ENCODE measurements at places on chromosomes 6 and 20.

GRCh38 chr20:58619864-58620431 is 31.1 kb upstream of the STX16 start:
- DNase-seq, result no peak

DNA sequence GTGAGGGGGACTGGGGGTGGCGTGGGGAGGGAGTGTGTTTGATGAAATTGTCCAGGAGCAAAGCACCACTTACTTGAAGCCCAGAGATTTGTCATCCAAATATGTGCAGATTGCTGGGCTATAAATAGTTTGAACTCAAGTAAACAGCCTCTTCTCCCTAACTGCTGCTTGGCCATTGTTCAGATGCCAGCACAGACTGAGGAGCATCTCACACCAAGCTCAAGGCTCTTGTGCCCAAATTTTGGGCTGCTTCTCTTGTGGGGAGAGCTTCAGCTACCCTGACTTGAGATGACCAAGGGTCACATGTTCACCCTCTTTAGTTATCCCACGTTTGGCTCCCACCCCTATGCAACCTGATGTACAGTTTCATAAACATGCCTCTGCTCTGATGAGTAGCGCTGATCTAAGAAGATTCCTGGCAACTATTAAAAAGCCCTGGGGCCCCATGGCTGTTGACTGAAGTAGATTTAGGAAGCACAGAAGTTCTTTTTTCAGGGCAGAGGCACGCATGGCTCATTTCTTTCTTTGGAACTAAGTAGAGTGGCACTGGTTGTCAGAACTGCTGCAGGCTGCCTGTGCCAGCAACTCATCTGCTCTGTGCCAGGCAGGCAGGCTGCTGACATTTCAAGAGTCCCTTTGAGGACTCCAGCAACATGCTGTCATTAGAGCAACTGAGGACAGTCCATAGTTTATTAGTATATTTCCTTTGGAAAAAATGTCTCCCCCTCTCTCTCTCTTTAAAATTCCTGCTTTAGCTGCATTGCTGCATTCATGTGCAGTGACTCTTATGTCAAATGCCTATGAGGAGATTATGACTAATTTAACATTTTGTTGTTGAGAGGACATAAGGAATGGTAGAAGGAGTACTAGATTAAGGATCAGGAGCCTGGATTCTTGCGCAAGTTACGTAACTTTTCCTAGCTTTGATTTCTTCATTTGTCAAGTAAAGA is 9.6 kb upstream of the PKIG start:
- no peak for DNase-seq

GRCh38 chr20:50663095-50663821 is 28.1 kb downstream of the RIPOR3 start:
- DNase-seq, result no peak

GRCh38 chr6:28985462-28986164 is 19.5 kb downstream of the ZNF311 start:
- DNase-seq, result no peak

DNA sequence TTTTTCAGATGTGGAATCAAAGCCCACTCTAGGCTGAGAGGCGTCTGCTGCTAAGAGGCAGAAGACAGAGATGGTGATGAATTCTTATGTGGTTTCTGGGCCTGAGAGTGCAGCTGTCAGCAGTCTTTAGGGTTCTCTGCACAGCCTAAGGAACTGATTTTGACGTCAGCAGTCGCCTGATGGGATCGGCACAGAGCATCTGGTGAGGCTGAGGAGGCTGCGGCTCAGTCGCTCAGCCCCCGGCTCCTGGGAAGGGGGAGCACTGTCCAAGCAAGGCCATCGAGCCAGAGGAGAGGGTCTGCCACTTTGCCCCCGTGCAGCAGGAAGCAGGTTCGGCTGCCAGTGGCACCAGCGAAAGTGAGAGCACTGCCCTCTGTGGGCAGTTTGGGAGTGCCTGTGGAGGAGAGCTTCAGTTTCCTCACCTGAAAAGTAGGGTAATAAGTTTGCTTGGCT is 92.5 kb downstream of the TCP11 start:
- DNase-seq, result no peak

DNA sequence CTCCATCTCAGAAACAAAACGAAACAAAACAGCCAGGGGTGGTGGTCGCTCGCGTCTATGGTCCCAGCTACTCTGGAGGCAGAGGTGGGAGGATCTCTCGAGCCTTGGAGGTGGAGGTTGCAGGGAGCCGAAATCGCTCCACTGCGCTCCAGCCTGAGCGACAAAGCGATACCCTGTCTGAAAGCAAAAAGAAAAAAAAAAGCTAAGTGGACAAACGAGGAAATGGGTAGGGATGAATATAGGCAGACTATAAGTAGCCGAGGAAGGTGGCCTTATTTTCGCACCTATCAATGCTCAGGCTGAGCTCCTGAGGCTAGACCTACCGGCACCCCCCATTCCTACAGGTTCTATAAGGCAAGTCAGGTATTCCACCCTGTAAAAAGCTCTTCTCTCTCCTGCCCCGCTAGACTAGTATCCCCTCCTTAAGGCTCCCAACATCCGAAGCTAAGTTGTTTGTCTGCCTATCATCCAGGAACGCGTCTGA is 650 bp upstream of the CASP8AP2 start:
- no peak for DNase-seq

DNA sequence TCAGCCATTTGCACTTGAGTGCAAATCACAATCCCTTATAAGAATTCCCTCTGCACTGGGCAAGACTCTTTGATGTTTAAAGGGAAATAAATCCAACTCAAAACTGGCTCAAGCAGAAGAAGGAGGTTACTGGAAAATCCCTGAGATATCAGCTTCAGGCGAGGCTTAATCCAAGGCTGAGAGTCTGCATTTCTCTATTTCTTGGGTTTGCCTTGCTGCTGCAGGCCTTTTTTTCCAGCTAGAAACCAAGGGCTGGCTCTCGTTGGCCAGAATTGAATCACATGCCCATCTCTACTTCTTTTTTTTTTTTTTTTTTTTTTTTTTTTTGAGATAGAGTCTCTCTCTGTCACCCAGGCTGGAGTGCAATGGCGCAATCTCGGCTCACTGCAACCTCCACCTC is 11.7 kb downstream of the HCK start:
- no peak for DNase-seq

- no peak for DNase-seq
Measured at GRCh38 chr20:20085071-20085470, 32.7 kb downstream of the CFAP61 start.

DNA sequence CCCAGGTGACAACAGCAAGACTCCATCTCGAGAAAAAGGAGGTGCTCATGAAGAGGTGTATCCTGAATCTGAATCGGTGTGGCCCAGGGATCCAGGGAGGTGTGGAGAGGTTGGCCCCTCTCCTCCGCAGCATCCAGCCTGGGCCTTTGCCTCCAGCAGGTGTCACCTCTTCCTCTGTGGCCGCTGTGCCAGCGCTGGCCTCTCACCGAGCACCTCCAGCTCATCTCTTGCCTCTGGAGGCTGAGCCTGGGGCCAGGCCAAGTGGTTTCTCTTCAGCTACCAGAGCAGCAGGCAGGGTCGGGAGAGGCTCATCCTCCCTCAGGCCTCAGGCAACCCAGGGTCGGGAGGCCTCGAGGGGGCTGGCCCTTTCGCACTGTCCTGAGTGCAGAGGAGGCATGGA is 1.2 kb upstream of the COL20A1 start:
- no peak for DNase-seq

- DNase-seq, result no peak
Measured at GRCh38 chr6:3297909-3298308, 39.2 kb downstream of the PSMG4 start.

GRCh38 chr20:42996141-42996540 is 193.6 kb downstream of the PTPRT start:
- DNase-seq, result no peak

DNA sequence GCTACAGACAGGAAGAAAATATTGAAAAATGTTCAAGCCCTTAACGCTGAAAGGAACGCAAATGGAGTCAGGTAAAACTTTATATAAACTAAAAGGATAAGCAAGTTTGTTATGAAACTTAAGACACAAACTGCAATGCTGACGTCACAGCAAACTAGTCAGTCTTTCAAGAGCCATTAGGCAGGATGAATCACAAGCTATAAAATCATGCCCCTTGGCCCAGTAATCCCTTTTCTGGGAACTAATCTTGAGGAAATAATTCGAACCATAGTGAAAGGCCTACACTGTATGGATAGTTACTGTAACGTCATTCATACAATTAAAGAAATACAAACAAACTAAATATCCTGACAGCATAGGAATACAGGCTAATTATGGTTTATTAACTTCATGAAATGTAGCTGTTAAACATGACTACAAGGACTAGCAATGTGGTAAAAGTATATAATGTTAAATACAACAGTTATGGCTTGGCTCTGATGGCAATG is 42.7 kb upstream of the HINT3 start:
- DNase-seq, result no peak

- DNase-seq, result no peak
Measured at GRCh38 chr20:24443436-24443835, 26.0 kb upstream of the SYNDIG1 start.

DNA sequence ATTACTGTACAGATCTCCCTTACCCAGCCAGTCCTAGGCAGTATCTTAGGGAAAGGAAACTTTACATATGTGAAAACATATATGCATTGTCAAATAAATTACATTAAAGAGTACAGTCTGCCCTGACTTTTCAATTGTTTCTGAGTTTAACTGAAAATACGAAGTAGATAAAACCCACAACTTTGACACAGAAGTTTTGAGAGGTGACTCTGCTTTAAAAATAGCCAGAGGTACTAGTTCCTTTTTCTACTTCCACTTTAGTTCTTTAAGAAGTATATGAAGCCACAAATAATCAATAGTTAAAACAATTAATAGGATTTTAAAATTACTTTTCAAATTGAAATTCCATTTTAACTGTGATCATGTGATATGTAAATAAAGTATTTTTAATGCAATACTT is 62.9 kb downstream of the BMP5 start:
- no peak for DNase-seq

GRCh38 chr6:150987855-150988464 is 122.5 kb downstream of the MTHFD1L start:
- no peak for DNase-seq

GRCh38 chr6:116144605-116145004 is 18.7 kb upstream of the COL10A1 start:
- no peak for DNase-seq

DNA sequence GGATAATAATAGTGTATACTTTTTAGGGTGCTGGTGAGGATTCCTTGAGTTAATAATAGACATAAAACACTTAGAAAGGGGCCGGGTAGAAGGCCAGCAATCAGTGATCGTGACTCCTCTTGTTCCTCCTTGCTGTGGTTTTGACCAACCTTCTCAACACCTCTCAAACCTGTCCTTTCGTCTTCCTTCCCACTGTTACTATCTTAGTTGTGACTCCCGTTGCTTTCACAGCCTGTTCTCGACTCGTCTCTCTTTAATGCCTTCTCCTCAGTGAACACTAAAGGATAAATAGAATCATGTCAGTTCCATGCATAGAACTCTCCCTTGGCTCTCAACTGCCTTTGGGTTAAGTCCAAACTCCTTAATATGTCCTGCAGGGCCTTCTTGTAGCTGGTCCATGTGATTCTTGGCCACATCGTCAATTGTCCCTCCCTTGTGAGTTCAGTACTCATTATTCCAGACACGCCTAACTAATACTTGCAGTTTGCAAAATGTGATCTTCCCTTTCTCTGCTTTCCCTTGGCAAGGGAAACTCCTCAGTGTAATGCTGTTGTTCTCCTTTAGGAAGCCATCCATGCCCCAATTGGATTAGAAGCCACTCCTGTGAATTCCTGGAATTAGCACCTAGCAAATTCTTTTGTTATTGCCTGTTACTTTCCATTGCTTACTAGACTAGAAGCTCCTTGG is 164.9 kb downstream of the UTRN start:
- no peak for DNase-seq

GRCh38 chr20:60228255-60228654 is 270.0 kb downstream of the CDH26 start:
- no peak for DNase-seq

- DNase-seq, result peak; percentile 54
Measured at GRCh38 chr20:57392512-57393271, 1.5 kb downstream of the RBM38 start.

- no peak for DNase-seq
Measured at GRCh38 chr20:25299806-25300205, 51.9 kb downstream of the PYGB start.

GRCh38 chr6:33817489-33817888 is 13.7 kb upstream of the MLN start:
- DNase-seq, result no peak

DNA sequence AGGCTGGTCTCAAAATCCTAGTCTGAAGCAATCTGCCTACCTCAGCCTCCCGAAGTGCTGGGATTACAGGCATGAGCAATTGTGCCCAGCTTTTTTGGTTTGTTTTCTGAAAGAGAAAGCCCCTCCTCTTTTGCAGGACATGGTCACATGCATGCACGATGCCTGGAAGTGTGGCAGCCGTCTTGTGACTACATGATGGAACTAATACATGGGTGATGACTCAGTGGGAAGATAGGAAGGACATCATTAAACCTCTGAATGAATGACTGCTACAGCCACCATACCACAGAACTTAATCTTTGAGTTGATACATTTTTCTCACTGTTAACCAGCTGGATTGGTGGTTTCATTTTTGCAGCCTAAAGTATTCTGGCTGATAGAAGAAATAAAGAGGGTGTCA is 13.4 kb upstream of the CTNNBL1 start:
- no peak for DNase-seq

DNA sequence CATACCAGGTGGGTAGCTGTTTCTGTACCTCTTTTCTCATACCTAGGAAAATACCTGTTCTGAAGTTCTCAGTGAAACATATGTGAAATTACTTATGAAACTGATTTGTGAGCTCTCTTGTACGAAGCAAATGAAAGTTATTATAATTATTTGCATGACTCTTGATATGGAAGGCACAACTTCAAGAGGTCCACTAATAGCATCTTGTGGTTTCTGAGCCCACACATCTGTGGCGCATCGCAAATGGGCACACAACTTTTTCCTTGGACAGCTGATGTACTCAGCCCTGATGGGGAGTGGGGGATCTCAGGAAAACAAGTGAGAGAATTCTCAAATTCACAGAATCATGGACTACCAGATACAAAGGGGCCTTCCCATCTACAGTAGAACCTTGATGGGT is 432.3 kb downstream of the CD83 start:
- DNase-seq, result no peak

GRCh38 chr20:58389324-58389967 is 417 bp downstream of the VAPB start:
- DNase-seq, result no peak

- DNase-seq, result no peak
Measured at GRCh38 chr6:7762760-7763159, 36.9 kb downstream of the BMP6 start.

GRCh38 chr6:133243723-133244305 is 2.7 kb downstream of the EYA4 start:
- DNase-seq, result no peak

GRCh38 chr20:58718121-58718563 is 25.5 kb downstream of the NPEPL1 start:
- DNase-seq, result no peak

DNA sequence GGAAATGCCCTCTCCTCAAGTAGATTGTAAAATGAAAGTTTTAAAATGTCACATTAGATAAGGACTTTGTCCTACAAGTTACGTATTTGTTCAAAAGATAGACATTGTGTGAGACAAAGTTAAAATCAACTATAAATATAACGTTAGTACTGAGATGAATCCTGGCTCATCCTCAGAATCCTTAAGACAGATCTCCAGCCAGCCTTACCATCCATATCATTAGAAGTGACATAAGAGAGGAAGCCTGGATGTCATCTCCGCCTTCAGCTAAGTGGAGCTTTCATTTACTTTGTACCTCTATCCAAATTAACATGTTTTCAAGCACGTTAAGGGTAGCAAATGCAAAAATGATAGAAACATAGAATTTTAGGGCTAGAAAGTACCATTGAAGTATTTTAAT is 59.1 kb downstream of the SCAF8 start:
- DNase-seq, result no peak
